ENCODE measurements at places on chromosomes 11 and 22. TPM values are rescaled to one million over a fixed set of nuclear protein-coding genes. Genes with fewer than 3 reads are reported as not detected.

GRCh38 chr11:36730761-36731160 is 132.7 kb upstream of the RAG2 start:
- DNase-seq, result no peak

- no peak for DNase-seq
Measured at GRCh38 chr22:33561149-33561807, 359.0 kb downstream of the LARGE1 start.

GRCh38 chr22:22122348-22123117 is 122.1 kb upstream of the VPREB1 start:
- no peak for DNase-seq

Gene F2
- total RNA-seq, result not detected

DNA sequence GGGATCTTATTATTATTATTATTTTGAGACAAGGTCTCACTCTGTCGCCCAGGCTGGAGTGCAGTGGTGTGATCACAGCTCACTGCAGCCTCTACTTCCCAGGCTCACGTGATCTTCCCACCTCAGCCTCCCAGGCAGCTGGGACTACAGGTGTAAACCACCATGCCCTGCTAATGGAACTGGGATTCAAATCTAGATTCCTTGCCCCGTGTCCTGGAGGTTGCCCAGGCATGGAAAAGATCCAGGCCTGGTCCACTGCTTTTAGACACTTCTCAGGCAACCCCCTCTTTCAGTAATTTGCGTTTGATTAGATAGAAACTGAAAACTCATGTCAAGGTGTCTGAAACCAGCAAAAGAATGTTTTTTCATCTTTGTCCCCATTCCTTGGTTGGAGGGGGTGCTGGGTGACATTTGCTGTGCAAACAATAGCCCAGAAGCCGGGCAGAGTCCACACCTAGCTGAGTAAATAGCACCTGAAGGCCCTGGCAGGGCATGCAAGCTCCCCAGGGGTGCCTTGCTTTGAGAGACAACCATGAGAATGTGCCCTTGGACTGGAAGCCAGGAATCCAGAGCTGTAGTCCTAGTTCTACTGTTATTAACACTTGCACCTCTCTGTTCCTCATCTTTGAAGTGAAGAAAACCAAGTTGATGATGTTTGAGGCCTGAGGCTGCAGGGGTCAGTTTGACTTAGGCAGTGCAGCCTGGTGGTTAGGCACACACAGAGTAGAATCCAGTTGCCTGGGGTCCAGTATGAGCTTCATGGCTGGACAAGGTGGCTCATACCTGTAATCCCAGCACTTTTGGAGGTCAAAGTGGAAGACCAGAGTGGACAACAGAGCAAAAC is 19.1 kb upstream of the XBP1 start:
- DNase-seq, result no peak

- DNase-seq, result no peak
Measured at GRCh38 chr22:24089951-24090350, 78.8 kb downstream of the CABIN1 start.

- no peak for DNase-seq
Measured at GRCh38 chr11:74397501-74398243, 561 bp downstream of the PGM2L1 start.

Gene STK33
- total RNA-seq, result 22.4 TPM

DNA sequence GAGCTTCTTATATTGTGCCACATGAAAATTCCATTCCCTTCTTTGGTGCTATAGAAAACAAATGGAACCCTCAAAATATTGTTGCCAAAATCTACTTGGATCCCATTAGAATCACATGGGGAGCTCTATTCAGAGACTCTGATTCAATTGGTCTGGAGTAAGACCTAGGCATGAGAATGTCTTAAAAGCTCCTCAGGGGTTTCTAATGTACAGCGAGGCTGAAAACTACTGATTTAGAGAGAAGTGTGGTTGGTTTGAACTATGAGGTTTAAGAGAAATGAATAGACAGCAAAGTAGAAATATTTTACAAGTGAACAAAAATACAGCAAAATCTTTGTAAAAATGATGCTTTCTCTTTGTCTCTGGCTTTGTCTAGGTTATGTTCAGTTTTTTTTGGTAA is 514.7 kb downstream of the CNTN5 start:
- DNase-seq, result no peak

Gene GLYATL1
- total RNA-seq, result not detected

All from left ventricle myocardium superior (tissue), 1 donor.